GM18507 (cell line): ENCODE measurements at places on chromosomes 4 and X.

- no peak for DNase-seq
These were observed 101.4 kb upstream of the PDE5A start for GRCh38 chr4:119729835-119730670.

- no peak for DNase-seq
These were observed 206.4 kb downstream of the KLHL13 start for GRCh38 chrX:117910216-117910615.

DNA sequence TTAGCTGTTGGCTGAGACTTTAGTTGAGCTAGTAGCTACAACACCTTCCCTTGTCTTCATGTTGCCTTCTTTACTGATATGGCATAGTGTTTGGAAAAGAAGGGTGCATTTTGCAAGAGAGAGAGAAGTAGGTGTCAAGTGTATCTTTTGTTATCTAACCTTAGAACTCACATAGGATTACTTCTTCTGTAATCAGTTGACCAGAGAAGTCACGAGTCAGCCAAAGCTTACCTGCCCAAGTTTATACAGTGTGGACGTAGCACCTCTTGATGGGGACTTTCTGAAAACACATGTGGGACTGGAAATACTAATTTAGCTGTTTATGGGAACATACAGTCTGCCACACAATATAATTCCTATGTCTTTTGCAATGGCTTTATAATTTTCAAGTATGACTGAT lies 56.0 kb downstream of the UGT8 start:
- DNase-seq = no peak

GRCh38 chrX:10055430-10055829 lies 88.3 kb downstream of the CLDN34 start:
- DNase-seq = no peak

- DNase-seq = no peak
These were observed 78.5 kb upstream of the SPANXC start for GRCh38 chrX:141320801-141321200.

GRCh38 chrX:13432414-13433297 lies 112.8 kb upstream of the ATXN3L start:
- no peak for DNase-seq

DNA sequence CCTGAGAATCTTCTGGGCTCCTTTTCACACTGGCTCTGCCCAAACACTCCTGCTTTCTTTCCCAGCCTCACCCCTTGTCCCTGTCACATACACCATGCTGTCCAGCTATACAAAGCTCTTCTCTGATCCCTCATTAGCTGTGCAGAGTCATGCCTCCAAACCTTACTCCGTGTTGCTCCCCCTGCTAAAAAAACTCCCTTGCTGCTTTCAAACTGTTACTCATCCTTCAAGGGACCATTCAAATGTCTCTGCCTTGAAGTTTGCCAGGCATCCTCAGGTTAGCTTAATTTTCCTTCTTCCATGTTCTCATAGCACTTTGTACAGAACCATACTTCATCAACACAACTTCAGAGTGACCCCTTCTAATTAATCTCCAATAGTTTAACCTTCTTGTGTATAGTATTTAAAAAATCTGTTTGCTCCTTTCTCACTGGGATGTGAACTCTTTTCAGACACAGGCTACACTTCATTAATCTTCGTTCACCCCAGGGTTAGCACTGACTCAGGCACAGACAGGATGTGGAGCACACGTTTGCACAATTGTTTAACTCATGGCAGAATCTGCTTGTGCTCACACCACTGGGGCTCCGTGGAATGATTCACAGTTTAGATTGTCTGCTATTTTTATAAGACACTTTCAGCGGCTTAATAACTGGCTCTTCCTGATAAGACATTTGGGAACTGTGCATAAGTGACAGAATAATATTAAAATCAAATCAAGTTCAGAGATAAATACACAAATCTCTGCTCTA lies 21.4 kb upstream of the SEL1L3 start:
- DNase-seq = no peak

GRCh38 chr4:78766650-78767049 lies 9.5 kb upstream of the BMP2K start:
- DNase-seq = peak; percentile 15

GRCh38 chrX:102723456-102723855 lies 2.9 kb downstream of the GPRASP3 start:
- no peak for DNase-seq

GRCh38 chr4:117817301-117817700 lies 217.0 kb upstream of the NDST3 start:
- no peak for DNase-seq

GRCh38 chrX:44536198-44536597 lies 6.5 kb downstream of the FUNDC1 start:
- no peak for DNase-seq

DNA sequence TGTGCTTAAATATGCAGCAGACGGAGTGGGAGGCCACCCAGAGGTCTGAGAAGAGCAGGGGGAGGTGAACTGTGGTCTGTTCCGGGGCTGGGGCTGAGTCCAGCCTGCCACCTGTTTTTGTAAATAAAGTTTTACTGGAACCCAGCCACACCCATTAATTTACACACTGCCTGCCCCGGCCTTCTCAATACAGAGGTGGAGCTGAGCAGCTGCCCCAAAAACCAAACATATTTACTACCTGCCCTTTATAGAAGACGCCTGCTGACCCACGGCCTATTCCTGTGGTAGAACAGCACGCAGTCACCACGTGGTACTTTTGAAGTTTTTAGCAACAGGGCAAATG lies 45.9 kb downstream of the FGFRL1 start:
- DNase-seq = no peak

- DNase-seq = no peak
These were observed 2.0 kb downstream of the DOK7 start for GRCh38 chr4:3464911-3465697.

DNA sequence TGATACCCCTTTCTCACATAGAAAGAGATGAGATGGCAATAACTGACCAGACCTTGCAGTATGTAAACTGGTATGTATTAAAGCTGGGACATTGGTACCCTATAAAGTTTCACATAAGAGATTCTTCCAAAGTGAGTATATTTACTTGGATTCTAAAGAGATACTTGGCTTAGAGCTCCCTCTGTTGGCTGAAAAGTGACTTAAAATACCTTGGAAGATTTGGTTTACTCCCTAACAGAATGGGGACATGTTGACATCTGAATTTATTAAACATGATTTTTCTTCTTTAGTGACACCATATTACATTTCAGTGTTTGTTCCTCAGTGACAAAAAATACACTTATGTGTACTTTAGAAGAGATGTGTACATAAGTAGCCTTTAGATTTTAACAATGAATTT lies 47.9 kb upstream of the RGN start:
- DNase-seq = peak; percentile 4

DNA sequence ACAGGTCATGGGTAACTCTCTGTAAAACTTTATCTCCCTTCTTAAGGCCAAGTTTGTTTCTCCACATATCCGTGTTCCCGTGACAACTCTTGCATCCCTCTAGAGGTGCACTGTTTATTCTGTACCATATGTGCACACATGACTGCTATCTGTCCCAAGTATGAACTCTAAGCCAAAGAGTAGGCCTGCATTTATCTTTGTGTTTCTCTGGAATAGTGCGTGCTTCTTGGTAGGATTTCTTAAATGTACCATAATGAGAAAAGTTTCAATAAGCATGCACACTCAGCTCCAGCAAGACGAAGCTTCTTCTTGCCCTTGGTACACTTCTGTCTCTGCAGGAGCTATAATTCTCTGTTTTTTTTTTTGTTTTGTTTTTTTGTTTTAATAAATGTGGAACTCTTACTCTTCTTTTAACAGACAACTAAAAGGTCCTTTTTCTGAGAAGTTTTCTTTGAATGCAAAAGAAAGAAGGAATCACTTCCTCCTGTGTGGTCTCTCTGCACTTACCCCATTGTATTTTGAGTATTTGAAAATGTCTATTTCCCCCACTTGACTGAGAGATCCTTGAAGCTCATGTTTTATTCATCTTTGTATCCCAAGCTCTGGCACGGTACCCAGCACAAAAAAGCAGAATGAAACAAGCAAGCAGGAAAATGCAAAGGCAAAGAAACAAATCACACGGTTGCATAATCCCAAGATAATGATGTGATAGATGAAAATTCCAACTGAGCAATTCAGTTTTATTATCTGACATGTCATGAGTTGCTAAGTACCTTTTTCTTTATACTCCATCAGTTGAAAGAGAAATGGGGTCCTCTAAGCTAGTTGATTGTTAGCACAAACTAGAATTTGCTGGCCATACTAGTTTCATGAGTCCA lies 521.9 kb upstream of the BOD1L1 start:
- DNase-seq = no peak

DNA sequence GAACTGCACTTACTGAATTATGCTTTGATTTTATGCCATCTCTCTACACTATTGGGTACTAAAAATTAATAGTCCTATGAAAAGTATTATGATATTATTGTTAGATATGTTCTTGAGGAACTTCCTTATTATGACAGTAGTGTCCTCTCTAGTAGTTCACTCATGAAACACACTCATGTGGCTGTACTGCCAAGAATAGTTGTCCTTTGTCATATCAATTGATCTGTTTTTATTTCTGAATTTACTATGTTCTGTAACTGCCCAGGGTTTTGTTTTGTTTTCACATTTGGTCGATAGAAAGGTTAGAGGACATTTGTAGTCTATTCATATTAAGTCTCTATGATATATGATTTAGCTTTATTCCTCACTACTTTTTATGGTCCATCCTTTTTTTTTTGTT lies 215.2 kb downstream of the PPARGC1A start:
- no peak for DNase-seq

GRCh38 chr4:183407635-183408464 lies 36.6 kb upstream of the CDKN2AIP start:
- DNase-seq = no peak

DNA sequence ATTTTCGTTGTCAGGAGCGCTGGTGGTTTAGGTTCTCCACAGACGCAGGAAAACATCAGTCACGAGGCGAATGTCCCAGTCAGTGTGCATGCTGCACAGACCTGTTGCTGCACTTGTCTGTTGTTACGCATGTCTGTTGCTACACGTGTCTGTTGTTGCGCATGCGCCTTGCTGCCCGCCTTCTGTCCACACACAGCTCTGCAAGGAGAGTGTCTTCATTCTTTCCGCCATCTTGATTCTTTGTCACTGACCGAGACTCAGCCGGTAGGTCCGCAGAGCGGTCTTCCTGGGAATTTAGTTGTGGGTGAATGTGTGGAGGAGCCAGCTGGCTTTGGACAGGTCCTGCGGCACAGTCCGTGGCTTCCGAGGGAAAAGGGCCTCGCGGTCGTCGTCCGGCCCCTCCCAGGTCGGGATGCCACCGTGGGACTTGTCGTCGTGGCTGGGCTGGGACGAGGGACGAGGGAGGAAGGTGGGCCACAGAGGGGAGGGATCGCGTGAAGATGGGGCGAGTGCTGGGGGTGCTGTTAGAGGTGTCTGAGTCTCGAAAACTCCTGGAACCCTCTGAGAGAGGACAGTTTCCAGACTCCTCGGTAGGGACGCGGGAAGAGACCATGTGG lies at the start of gene PAGE2B:
Gene PAGE2B, plus strand, starts transcription at position 180 of the 617 bp plus-strand sequence. CDS start 1,012 bp downstream, outside the sequence.
- DNase-seq = no peak

DNA sequence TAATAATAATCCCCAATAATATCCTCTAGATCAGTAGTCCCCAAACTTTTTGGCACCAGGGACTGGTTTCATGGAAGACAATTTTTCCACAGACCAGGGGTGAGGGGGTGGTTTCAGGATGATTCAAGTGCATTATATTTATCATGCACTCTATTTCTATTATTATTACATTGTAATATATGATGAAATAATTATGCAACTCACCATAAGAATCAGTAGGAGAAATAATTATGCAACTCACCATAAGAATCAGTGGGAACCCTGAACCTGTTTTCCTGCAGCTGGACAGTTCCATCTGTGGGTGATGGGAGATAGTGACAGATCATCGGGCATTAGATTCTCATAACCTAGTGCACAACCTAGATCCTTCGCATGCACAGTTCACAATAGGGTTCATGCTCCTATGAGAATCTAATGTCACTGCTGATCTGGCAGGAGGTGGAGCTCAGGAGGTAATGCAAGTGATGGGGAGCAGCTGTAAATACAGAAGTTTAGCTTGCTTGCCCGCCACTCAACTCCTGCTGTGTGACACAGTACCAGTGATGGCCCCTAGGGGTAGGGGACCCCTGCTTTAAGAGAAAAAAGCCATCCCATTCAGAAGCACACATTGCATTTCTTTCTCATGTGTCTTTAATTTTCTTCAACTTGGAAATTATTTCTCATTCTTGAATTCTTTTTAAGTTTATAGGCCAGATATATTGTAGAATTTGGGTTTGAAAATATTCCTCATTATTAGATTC lies 16.0 kb upstream of the SH3RF1 start:
- no peak for DNase-seq
